ENCODE measurements at places on chromosomes 5 and 9.
A peak's percentile ranks its signal among the peaks of the same experiment; 100 is the strongest.

- DNase-seq: no peak
Observed at GRCh38 chr9:20358207-20358606, 264.1 kb downstream of the MLLT3 start.

DNA sequence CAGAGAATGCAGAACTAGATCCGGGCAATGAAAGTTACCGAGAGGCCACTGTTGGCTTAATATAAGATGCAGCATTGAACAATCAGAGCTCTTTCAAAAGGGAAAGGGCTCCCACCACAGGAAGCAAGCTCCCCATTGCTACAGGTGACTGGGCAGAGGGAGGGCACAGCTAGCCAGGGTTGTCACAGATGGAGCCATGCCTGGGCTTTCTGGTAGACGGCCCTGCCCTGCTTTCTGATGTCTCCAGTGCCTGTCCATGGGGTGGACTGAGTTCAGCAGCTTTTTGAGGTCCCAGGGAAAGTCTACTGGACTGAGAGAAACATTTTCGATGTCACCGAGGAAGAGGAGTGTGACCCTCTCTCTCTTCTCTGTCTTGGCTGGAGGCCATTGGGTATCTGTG lies 14.1 kb downstream of the RGS3 start:
- no peak for DNase-seq

DNA sequence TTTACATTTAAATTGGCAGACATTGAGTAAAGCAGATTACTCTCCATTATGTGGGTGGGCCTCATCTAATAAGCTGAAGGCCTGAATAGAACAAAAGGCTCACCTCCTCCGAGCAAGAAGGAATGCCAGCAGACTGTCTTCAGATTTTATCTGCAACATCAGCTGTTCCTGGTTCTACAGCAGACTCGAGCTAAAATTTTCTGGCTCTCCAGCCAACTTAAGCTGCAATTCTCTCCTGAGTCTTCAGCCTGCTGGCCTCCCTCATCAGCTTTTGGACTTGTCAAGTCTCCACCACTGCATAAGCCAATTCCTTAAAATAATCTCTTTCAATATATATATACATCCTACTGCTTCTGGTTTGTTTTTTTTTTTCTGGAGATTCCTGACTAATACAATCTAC lies 12.5 kb downstream of the TRPM3 start:
- DNase-seq: no peak

DNA sequence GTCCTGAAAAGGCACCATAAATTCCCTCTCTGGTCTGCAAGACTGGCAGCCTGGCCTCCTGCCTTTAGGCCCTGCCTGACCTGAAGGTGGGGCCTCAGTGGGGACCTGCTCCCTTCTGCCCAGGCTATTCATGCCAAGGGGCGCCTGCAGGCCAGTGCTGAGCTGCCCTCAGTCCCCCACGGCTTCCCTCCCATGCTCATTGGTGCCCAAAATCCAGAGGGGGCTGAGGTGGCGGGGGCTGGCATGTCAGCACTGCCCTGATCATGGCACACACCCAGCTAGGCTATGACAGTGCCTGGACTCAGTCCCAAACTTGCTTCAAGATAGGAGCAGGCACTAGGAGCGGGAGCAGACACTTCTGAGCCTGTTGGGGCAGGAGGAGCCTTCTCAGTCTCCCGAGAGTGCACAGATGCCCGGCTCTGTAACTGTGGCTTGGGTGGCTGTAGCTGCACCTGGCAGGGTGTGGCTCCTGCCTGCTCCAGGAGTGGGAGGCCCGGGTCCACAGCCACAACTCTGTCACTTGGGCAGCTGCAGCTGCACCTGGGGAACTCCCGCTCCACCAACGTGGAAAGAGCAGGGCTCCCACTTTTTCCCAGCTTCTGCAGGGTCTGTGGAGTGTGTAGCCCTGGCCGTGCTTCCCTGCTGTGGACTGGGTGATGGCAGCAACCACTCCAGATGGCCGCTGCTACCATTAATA lies 49.0 kb downstream of the NDUFAF2 start:
- DNase-seq: no peak

- no peak for DNase-seq
Observed at GRCh38 chr5:61461417-61461816, 129.4 kb downstream of the ZSWIM6 start.

- no peak for DNase-seq
Observed at GRCh38 chr9:22913518-22913917, 466.9 kb downstream of the DMRTA1 start.

DNA sequence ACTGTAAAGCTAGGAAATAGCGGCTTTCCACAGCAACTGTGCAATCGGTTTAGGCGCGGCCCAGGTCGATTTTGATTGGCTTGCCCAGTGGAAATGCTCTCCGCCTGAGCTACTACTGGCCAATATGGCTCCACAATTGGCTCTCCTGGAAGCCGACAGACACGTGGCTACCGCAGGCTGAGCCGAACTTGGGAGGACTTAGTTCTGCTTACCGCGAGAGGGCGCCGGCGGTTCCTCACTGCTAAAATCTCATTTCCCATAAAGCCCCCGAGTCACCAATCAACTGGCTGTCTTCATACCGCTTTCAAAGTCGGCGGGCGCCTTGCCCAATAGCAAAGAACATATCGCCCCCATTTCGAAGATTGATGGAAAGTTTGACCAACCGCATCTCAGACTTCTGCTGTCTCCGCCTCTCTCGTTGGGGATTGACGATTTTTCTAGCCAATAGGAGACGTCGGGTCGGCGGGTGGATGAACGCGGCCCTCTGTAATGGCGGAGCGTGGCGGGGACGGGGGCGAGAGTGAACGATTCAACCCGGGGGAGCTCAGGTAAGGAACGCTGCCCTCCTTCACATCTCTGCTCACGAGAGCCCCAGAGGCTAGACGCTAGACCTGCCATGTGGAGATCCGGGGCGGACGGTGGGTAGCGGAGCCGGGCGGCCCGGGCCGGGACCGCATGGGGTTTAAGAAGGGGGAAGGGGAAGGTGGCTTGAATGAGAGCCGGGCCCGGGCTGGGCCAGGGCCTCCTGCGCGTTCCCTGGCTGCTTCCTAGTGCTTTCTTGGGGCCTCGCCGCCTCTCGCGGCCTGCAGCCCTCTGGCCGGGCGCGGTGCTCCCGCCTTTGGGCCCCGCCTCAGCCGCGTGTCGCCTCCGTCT lies at the start of gene TCERG1:
TSS of gene TCERG1 (plus strand) at position 473 of the 873 bp plus-strand sequence. CDS start at position 490, 17 bp downstream.
- DNase-seq: peak; percentile 99

- no peak for DNase-seq
Observed at GRCh38 chr5:164663198-164663989, 1158.0 kb downstream of the MAT2B start.

GRCh38 chr9:86069206-86069869 lies 30.0 kb downstream of the GOLM1 start:
- no peak for DNase-seq

- no peak for DNase-seq
Observed at GRCh38 chr5:176589039-176589769, 20.8 kb downstream of the GPRIN1 start.
